ENCODE measurements at places on chromosomes 6 and 20.

GRCh38 chr6:7050872-7051779 is 56.6 kb upstream of the RREB1 start:
- DNase-seq: peak; percentile 42

GRCh38 chr20:37921341-37921929 is 18.5 kb downstream of the VSTM2L start:
- peak; percentile 27 for DNase-seq

- no peak for DNase-seq
Observed at GRCh38 chr6:213284-213683, 79.0 kb upstream of the DUSP22 start.

DNA sequence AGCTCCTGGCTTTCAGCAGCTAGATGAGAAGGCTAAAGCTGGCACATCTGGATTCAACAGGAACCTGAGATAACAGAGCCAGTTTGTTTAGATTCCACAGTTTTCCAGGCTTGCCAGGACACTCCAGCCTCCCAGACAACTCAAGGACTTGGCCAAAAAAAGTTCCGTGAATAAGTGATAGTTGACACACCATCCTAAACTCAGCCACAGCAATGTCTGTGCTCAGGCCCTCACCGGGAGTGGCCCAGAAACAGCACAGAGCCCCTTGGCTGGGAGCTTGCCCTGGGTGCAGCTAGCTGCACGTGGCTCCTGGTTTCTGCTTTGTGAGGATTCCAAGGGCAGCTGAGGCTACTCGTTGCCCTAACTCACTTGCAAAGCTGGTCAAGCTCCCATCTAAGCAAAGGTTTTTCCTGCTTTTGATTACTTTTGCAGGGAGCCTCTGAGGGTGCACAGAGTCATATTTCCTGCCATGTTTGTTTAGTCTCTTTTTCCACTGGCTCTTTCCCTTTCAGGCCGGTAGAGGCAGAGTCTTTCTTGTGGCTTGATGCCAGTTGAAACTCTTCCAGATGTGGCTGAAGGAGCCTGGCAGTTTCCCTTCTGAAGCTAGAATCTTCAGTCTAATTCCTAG is 118.3 kb upstream of the ECI2 start:
- DNase-seq: no peak

DNA sequence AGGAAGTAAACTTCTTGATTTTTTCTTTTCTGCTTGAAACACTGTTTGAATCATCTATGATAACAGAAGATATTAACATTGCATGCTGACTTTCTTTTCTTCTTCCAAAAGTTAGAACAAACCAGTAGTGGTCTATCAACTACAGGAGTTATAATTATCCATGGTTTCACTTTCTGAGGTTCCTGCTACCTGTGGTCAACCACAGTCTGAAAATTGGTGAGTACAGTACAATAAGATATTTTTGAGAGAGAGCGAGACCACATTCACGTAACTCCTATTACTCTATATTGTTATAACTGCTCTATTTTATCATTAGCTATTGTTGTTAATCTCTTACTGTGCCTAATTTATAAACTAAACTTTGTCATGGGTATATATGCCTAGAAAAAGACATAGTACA is 86.1 kb downstream of the MAP7 start:
- DNase-seq: no peak

GRCh38 chr6:162798546-162799266 is 70.9 kb downstream of the PACRG start:
- no peak for DNase-seq

- DNase-seq: no peak
Observed at GRCh38 chr6:147029923-147030322, 174.3 kb upstream of the STXBP5 start.

Data from germinal center (tissue), 1 donor.